ENCODE measurements at places on chromosomes 4 and X.

GRCh38 chr4:124219389-124219788, 493.1 kb downstream of the ANKRD50 start:
- no peak for DNase-seq

DNA sequence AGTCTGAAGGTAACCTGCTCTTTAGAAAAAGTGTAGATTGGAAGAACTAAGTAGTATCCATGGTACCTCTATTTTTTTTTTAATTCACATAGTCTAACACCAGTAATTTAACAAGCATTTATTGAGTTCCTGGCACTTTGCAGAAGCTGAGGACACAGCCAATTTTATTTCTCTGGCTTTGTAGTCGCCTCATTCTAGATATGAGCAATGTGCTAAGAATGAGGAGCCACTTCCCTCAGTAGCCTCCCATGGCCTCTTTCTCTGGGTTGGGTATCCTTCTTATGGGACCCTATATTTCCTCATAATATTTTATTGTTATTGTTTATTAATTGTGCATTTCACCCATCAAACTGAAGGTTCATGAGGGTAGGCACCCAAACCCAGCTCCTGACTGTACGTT, 67.6 kb downstream of the ENPEP start:
- DNase-seq: no peak

DNA sequence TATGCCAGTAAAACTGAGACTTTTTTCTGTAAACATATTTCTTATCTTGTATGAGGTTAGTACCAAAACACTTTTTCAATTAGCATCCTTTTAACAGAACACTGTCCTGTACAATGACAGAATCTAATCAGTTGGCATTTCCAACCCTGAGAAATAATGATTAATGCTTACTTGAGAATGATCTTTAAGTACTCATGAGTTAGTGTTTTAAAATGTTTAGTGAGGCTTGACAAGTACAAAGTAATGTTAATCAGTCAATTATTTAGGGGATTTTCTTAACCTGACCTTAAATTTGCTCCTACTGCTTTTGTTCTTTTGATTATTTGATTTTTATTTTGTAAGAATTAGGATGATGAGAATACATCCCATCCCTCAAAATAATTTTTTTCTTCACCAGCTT, 496.5 kb downstream of the RPA4 start:
- DNase-seq: no peak

GRCh38 chr4:138236037-138236436, 6.1 kb downstream of the SLC7A11 start:
- DNase-seq: no peak

GRCh38 chr4:161841759-161842158, 322.0 kb downstream of the FSTL5 start:
- no peak for DNase-seq
